ENCODE measurements at places on chromosomes 11 and 22.

DNA sequence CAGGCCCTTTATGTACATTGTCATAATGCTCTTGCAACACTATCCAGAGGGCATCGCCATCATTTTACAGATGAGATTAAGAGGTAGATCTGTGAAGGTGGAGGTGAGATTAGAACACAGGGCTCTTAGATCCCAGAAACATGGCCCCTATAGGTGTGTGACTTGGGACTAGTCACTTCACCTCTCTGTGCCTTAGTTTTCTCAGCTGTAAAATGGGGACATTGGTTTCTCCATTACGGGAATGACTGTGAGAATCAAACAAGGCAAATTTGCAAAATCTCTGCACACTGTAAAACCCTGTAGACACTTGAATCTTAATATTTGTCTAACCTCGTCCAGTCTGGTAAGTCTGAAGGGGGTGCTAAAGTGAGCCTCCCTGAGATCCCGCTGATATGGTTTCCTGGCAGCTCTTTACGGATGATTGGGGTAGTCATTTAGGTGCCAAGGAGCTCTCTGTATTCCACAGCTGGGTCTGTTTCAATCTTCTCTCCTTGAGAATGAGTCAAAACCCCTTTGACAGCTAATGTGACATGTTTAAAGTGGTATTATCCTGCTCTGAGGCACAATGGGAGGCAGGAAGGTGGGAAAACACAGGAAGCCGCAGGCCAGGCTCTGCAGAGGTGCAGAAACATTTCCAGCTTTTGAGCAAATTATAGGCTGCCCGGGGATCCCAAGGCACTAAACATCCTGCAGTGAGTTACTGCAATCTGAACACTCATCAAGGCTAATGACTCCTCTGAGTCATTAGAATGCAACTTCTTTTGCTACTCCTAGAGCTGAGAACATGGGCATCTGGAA lies 140.8 kb downstream of the CCDC81 start:
- DNase-seq, result no peak

DNA sequence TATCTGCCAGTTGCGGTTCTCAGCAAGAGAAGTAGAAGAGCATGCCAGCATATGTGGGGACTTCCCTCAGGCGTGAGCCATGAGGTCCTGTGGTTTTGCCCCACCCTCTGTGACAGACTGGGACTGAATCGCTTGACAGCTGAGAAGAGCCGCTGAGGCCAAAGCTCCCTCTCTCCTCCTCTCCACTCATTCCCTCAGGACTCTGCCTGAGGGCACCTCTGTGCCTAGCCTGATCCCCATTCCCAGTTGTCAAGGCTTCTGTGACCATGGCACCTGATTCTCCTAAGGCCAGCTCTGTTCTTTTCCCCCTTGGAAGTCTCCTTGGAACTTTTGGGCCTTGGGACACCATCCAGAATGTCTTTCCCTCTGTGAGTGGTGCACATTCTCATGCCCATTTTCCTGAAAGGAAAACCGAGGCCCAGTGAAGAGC lies 27.0 kb downstream of the ART5 start:
- peak; percentile 52 for DNase-seq

GRCh38 chr11:67178421-67178820 lies 59.4 kb downstream of the KDM2A start:
- DNase-seq, result no peak

DNA sequence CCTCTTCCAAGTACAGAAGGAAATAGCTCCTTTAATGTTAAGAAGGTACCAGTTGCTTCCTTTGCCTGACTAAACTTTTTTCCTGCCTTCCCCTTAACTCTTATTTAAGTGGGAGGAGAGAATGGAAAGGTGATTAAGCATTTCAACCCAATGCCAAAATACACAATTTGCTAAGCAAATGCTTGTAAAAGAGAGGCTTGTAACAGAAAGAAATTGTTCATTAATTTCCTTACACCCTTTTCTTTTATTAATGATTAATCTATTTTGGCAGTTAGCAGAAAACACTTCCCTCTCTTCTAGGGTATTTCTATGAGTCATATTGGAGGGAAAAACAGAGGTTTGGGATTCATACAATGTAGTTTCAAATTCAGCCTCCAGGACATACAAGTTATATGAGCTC lies 427.6 kb upstream of the FAT3 start:
- no peak for DNase-seq

- no peak for DNase-seq
These were observed 281.2 kb downstream of the CADM1 start for GRCh38 chr11:115222863-115223530.

DNA sequence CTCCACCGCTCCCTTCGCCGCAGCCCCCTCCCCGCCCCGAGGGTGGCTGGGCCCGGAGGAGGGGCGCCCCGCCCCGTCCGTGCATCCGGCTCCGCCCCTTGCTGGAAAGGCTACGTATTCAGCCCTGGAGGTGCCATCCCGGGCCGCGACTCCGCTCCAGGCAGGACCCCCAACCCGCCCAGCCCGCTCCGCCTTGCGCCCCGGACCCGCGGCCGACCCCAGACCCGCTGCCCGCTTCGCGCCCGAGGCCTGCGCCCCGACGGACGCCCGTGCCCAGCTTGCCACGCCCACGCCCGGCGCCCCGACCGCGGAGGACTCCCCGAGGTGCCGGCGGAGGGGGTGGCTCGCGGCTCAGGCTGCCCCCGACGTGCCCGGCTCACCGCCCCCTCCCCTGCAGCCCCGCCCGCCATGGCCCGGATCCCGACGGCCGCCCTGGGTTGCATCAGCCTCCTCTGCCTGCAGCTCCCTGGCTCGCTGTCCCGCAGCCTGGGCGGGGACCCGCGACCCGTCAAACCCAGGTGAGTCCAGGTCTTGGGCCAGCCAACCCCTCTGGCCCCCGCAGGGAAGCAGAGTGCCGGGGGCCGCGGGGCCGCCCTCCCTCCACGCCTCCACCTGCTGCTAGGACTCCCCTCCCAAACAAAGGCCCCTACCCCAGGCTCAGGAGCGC lies at the start of gene ADM2:
Gene ADM2 (plus strand): TSS at position 104 of the 667 bp plus-strand sequence. CDS start 305 bp downstream, at position 409.
- DNase-seq, result peak; percentile 61

GRCh38 chr11:48123934-48124755 lies 92.5 kb upstream of the OR4B1 start:
- DNase-seq, result no peak

DNA sequence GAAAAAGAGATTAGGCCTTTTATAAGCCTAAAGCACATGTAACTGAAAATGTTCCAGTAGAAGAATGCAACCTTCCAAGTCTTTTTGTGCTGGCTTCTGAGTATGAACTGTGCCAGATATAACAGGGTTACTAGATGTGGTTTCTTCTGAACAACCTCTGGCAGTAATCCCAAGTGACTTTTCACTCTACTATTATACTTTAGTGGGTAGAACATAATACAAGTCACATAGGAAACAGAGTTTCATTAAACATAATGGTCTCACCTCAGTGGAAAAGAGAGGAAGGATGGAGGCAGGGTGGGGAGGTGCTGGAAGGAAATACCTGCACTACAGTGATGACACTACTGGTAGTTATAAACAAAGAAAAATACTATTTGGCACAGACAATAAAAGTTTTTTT lies 81.3 kb downstream of the PHF21A start:
- DNase-seq, result no peak

- DNase-seq, result no peak
These were observed 299.0 kb downstream of the MIAT start for GRCh38 chr22:26956371-26956770.

DNA sequence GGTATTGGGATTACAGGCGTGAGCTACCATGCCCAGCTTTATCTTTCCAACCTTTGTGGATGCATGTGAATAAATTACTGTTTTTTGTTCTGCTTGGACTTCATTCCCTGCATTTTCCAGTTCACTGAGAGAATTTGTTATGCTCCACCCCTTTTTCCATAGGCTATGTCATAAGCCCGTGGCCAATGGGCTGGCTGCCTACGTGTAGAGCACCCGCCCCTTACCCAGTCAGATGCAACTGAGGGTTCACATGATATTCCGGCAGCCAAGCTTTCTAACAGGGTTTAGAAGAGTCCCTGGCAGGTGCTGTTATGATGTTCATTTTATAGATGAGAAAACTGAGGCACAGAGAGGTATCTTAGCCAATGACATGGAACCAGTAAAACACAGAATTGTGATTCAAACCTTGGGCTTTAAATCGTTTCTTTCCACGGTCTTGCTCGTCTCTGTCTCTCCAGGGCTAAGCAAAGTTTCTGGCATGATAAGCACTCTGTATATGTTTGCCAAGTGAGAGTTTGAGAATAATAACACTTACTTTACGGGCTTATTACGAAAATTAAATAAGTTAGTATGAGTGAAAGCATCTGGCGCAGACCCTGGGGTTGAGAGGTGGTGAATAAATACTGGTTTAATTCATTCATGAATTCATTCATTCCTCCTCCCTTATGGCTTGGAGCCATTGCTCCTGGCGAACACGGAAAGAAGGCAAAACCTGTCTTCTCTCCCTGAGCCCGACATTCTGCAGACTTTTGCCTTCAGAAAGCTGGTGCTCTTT lies 42.4 kb upstream of the RASD2 start:
- DNase-seq, result no peak

- DNase-seq, result no peak
These were observed 29.5 kb upstream of the CARS1 start for GRCh38 chr11:3086671-3087150.

GRCh38 chr11:7570938-7571521 lies 57.2 kb downstream of the PPFIBP2 start:
- no peak for DNase-seq

GRCh38 chr11:58900479-58901420 lies 38.5 kb upstream of the GLYATL1 start:
- peak; percentile 52 for DNase-seq

DNA sequence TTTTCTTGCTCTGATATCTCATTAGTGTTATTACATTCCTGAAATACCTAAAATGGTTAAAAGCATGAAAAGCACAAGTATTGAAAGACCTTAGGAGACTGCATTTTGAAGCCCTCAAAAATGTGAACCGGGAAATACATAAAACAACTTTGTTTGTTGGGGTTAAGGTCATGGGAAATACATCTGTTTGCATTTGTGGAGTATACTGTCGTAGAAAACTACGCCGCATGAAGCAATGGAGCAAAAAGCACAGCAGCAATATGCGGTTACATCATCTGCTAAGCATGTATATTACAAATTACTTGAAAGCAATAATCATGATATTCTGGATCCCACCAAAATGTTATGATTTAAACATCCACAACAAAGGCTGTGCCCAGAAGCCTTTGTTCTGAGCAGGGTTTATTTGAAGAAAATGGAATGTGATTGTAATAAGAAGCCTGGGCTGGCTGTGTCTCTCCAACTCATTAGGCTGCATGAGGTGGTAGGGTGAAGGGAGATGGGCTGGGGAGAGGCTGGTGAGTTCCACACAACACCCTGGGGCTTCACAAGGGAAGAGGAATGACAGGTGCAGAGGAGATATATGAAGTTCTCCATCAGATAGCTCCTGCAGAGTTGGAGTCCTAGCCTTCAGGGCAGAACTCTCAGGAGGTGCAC lies 64.7 kb upstream of the LIN7C start:
- no peak for DNase-seq

GRCh38 chr11:74288161-74288560 lies 23.3 kb downstream of the P4HA3 start:
- no peak for DNase-seq

DNA sequence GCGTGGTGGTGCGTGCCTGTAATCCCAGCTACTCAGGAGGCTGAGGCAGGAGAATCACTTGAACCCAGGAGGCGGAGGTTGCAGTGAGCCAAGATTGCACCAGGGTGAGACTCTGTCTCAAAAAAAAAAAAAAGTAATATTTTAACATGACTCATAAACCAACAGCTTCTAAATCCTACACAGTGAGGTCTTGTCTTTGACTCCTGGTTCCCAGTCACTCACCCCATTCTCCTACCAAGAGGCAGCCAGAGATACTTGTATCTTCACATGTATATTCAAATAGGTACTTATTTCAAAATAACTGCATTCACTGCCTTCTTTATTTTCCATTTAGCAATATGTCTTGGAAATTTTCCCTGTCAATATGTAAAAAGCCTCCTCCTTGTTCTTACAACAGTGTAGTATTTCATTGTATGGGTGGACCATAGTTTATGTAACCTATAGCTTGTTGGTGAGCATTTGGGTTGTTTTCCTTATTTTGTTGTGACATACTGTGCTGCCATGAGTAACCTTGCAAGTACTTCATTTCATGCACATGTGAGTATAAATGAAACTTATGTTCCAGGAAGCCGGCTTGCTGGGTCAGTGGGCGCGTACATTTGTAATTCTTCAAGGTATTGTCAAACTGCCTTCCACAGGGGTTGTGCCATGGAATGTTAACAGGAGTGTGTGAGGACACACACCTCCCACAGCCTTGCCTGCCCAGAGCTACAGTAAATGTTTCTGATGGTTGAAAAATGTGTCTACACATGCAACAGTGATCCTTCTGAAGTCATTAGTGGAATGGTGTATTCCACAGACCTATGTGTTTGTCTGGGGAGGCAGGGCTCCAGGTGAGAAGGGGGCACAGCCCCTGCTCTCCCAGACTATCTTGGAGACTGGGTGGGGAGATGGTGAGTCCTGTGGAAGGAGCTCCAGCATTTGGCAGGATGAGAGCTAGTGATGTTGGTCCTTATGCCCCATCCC lies 47.9 kb downstream of the OSBP2 start:
- DNase-seq, result no peak

DNA sequence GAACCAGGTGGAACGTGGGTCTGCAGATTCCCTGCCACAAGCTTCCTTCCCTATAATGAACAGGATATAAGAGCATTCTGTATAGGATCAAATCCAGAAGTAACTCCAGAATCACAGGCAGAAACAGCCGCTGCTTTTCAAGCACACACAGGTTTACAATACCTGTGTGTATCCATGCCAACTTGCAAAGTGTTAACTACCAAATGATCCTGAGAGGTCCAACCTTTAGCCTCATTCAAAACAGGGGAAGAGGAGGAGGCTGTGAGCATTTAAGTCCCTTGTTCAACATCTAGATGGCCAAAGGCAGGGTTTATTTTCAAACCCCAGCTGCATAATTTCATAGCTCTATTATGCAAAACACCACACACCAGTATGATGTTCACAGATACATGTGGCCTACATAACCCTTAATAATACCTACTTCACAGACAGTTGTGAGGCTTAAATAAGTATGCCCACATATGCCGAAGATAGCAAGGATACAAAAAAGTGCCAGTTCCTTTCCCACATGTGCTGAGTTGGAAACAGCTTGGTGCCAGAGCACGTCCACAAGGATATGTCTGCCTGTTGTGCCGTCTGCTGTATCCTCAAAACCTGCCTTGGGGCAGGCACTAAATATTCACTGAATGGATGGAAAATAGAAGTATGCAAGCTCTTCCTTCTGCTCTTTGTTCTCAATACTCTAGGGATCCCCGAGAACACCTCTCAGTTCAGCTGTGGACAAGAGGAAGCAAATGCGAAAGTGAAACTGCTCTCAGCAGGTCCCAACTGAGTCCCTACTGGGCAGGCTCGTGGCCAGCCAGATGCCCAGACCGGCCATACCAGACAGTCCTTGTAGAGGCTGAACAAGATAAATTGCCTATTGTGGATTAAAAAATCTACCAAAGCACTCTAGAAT lies 66.8 kb downstream of the LARGE1 start:
- no peak for DNase-seq
